ENCODE measurements at places on chromosomes 4 and X.

GRCh38 chr4:169201222-169202144 is 69.3 kb downstream of the SH3RF1 start:
- DNase-seq, result no peak

GRCh38 chr4:187004628-187005027 is 281.0 kb upstream of the FAT1 start:
- DNase-seq, result no peak

GRCh38 chr4:158856852-158857251 is 88.0 kb downstream of the FNIP2 start:
- DNase-seq, result no peak

GRCh38 chr4:110950731-110951130 is 327.9 kb upstream of the PITX2 start:
- DNase-seq, result no peak

- no peak for DNase-seq
These were observed 515.4 kb downstream of the ZNF674 start for GRCh38 chrX:46029777-46030176.

GRCh38 chr4:146158036-146158745 is 17.3 kb upstream of the LSM6 start:
- no peak for DNase-seq

GRCh38 chr4:15493411-15493810 is 23.7 kb downstream of the CC2D2A start:
- no peak for DNase-seq

Data from dorsolateral prefrontal cortex (tissue), 122 donors.